Heart left ventricle (tissue), 16 donors: ENCODE measurements at places on chromosomes 16 and 17. TPM values are rescaled to one million over a fixed set of nuclear protein-coding genes. Genes with fewer than 3 reads are reported as not detected.

The CFAP97D1 gene
- not detected for total RNA-seq

DNA sequence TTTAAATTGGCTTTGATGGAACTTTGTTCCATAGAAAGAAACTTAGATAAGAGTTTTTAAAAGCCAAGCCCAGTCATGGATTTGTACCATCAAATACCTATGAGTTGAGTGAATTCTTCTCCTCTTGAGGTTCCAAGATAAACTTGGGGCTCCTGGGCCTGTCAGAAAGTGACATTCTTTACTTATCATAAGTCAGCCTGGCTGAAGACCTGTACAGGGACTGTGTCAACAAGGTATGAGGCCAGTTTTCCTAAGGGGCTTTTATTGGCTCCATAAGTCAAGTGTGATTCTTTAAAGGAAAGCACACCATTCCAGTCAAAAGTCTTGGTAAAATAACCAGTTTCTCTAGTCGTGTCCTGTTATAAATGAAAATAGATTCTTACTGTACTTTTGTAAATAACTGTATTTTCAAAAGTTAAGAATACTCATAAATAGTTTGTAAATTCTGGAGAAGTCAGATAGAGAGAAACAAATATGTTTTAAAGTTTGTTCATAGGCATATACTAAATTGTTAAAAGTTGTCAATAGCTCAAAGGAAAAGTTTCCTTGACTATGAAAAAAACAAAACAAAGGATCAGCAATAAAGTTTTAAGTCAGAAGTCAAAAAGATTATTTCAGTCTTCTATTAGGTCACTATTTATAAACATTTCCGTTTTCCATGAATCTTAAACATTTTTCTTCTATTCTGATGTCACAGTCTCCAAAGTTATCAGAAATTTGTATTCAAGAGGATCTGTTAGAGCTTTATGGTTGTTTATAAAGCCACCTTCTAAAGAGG lies 22.5 kb upstream of the MYO1D start:
- no peaks in the 10 kb centered on the region for H3K27me3 ChIP-seq
- H3K36me3 ChIP-seq, result no peaks in the 10 kb centered on the region
- no peak overlapping the region for H3K27ac ChIP-seq
- no peak for DNase-seq
- no peak overlapping the region for H3K4me3 ChIP-seq
- H3K4me1 ChIP-seq, result no peaks in the 10 kb centered on the region

- DNase-seq, result no peak
- H3K4me1 ChIP-seq, result peaks cover 8% of the 10 kb centered on the region
- H3K4me3 ChIP-seq, result no peak overlapping the region
These were observed 339.0 kb downstream of the SNX29 start for GRCh38 chr16:12315330-12316136.

The LDHD gene
- 93.6 TPM for total RNA-seq

GRCh38 chr16:8956265-8957062 lies 7.2 kb downstream of the USP7 start:
- H3K4me1 ChIP-seq, result peaks cover 91% of the 10 kb centered on the region
- no peak for DNase-seq
- H3K4me3 ChIP-seq, result no peak overlapping the region
- no peak overlapping the region for H3K27ac ChIP-seq
- H3K27me3 ChIP-seq, result no peaks in the 10 kb centered on the region

DNA sequence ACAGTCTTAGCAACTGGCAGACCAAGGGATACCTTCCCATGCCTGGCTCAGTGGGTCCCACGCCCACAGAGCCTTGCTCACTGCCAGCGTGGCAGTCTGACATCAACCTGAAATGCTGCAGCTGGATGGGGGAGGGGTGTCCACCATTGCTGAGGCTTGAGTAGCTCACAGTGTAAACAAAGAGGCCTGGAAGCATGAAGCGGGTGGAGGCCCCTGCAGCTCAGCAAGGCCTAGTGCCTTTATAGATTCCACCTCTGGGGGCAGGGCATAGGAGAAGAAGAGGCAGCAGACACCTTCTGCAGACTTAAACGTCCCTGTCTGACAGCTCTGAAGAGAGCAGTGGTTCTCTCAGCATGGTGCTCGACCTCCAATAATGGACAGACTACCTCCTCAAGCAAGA lies 263.2 kb downstream of the KIF2B start:
- no peaks in the 10 kb centered on the region for H3K27me3 ChIP-seq
- H3K36me3 ChIP-seq, result no peaks in the 10 kb centered on the region
- H3K4me1 ChIP-seq, result no peaks in the 10 kb centered on the region
- no peak overlapping the region for H3K27ac ChIP-seq
- no peak for DNase-seq

- H3K4me3 ChIP-seq, result no peak overlapping the region
- no peak for DNase-seq
- H3K36me3 ChIP-seq, result no peaks in the 10 kb centered on the region
- H3K27me3 ChIP-seq, result no peaks in the 10 kb centered on the region
- no peak overlapping the region for H3K27ac ChIP-seq
These were observed 18.1 kb upstream of the CNEP1R1 start for GRCh38 chr16:50006964-50007363.

DNA sequence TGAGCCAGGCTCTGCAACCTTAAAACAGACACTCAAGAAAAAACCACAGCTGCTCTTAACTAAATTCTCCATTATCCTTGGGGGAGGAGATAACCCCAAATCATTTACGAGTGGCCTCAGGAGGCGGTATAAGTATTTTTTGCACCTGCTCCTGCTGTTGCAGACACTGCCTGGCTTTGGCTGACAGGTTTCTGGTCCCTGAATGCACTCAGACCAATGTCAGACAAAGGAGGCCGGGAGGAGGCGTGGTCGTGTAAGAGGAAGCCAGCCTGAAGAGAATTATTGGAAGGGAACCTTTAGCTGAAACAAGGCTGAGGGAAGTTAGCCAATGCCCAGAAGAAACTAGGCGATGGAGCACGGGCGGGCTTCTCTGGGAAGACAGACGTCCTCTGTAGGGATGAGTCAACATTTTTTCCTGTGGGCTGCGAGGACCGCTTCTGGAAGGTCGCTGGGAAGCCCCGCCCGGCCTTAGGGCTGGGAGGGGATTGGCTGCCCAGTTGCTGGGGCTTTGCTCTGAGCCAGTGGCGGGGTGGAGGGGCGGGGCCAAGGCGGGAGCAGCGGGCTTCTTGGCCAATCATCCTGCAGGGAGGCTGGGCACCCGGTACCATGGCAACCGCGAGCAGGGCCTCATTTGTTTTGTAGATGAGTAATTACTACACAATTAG lies 82.3 kb downstream of the CCDC182 start:
- peak overlapping the region; percentile 40 for H3K4me3 ChIP-seq

- H3K4me1 ChIP-seq, result no peaks in the 10 kb centered on the region
- H3K4me3 ChIP-seq, result no peak overlapping the region
- no peak overlapping the region for H3K27ac ChIP-seq
- no peak for DNase-seq
- H3K27me3 ChIP-seq, result no peaks in the 10 kb centered on the region
- H3K36me3 ChIP-seq, result no peaks in the 10 kb centered on the region
These were observed 365.4 kb downstream of the SNX29 start for GRCh38 chr16:12341966-12342365.

GRCh38 chr16:68917541-68917940 lies 74.2 kb downstream of the TANGO6 start:
- H3K4me3 ChIP-seq, result no peak overlapping the region
- H3K36me3 ChIP-seq, result peaks cover 56% of the 10 kb centered on the region
- H3K27me3 ChIP-seq, result no peaks in the 10 kb centered on the region
- H3K27ac ChIP-seq, result no peak overlapping the region
- no peak for DNase-seq
- no peaks in the 10 kb centered on the region for H3K4me1 ChIP-seq

GRCh38 chr17:64406321-64407200 lies 15.9 kb upstream of the PECAM1 start:
- H3K27me3 ChIP-seq, result no peaks in the 10 kb centered on the region
- H3K4me3 ChIP-seq, result no peak overlapping the region
- peaks cover 7% of the 10 kb centered on the region for H3K4me1 ChIP-seq
- no peak for DNase-seq
- no peaks in the 10 kb centered on the region for H3K36me3 ChIP-seq
- no peak overlapping the region for H3K27ac ChIP-seq

GRCh38 chr17:64331931-64332493 lies 58.6 kb downstream of the PECAM1 start:
- H3K36me3 ChIP-seq, result peaks cover 17% of the 10 kb centered on the region
- no peaks in the 10 kb centered on the region for H3K27me3 ChIP-seq
- H3K4me3 ChIP-seq, result no peak overlapping the region
- DNase-seq, result peak; percentile 86
- peaks cover 50% of the 10 kb centered on the region for H3K4me1 ChIP-seq

GRCh38 chr17:80475910-80476876 lies at the start of gene NPTX1:
Gene NPTX1 (minus strand): TSS chr17:80476607. CDS start chr17:80476446, 161 bp downstream.
- DNase-seq, result no peak
- peak within 1 kb of the TSS; percentile 32 for H3K4me3 ChIP-seq
- H3K36me3 ChIP-seq, result no peaks in the 10 kb centered on the region

GRCh38 chr17:9004132-9004960 lies 17.0 kb upstream of the NTN1 start:
- H3K4me1 ChIP-seq, result no peaks in the 10 kb centered on the region
- no peak overlapping the region for H3K27ac ChIP-seq
- H3K36me3 ChIP-seq, result no peaks in the 10 kb centered on the region
- H3K4me3 ChIP-seq, result no peak overlapping the region
- DNase-seq, result no peak

The CRYBA1 gene
- not detected for total RNA-seq

DNA sequence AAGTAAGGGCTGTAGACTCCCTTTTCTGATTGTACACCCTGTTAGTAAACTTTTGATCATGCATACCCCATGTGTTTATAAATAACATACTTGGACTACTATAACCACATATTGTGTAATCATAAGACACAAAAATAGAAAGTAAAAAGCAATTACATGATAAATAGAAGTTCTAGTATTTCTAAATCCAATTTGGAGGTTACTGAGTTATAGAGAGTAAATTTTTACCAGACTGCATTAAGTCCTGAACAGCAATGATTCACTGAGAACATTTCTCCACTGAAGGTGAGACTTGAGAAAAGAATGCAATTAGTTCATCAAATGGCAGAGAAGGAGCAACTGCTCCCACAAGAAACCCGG lies 7.7 kb upstream of the TBKBP1 start:
- H3K4me3 ChIP-seq, result no peak overlapping the region
- no peaks in the 10 kb centered on the region for H3K4me1 ChIP-seq
- DNase-seq, result no peak

The TPSD1 gene
- total RNA-seq, result not detected

DNA sequence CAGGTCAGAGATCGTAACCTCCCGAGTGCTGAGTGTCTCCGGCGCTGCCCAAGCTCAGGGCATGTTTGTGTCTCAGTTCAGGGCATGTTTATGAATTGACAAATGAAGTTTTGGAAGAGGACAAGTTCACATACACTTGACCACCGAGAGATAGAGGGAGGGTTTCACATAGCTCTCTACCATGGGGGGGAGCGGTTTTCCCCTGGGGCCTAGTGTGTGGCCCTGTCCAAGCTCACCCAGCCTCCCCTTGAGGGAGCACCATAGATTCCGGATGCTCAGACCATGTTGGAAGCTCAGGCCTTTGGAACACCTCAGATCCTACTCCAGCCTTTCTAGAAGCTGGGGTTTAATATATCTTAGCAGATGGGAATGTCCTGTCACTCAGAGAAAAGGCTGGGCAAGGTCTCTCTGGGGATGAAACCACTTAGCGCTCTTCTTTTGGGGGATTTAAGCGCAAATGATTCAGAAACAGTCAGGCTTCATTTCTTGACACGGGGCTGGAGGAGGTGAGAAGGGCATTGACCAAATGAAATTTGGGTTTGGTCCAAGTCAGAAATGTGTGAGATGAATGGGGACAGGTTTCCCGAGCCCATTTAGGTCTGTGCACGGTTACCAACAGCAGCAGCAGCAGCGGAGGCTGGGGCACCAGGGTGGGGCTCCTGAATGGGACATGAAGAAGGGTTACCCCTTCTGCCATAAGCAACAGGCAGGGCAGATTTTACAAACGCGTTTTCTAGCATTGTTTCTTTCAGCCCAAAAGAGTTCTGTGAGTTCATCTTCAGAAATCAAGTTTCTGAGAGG lies 96.6 kb downstream of the METRNL start:
- no peaks in the 10 kb centered on the region for H3K27me3 ChIP-seq
- no peak overlapping the region for H3K27ac ChIP-seq
- no peak for DNase-seq

- H3K36me3 ChIP-seq, result no peaks in the 10 kb centered on the region
- H3K4me3 ChIP-seq, result no peak overlapping the region
- H3K4me1 ChIP-seq, result peaks cover 10% of the 10 kb centered on the region
- H3K27me3 ChIP-seq, result no peaks in the 10 kb centered on the region
- peak; percentile 43 for DNase-seq
These were observed 47.2 kb downstream of the ANKRD11 start for GRCh38 chr16:89442990-89443726.

DNA sequence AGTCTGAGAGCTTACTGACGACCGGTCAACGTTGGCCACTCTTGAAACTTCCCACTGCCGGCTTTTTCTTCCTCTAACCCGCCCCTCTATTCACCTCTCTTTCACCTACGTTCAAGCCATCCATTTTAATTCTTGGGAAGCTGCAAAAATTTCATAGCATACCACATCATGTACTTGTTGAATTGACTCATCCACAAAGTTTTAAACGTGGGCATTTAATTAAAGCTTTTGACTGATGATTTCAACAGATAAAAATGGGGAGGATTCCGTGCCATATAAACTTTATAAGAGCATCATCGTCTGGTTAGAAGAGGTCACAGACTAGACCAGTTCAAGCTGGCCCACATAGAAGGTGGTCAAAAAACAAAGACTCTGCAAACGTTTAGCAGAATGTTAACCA lies 22.5 kb downstream of the VPS53 start:
- no peak overlapping the region for H3K4me3 ChIP-seq
- DNase-seq, result no peak
- peaks cover 68% of the 10 kb centered on the region for H3K36me3 ChIP-seq
- H3K27ac ChIP-seq, result no peak overlapping the region
- H3K27me3 ChIP-seq, result no peaks in the 10 kb centered on the region
- no peaks in the 10 kb centered on the region for H3K4me1 ChIP-seq

The GNG13 gene
- total RNA-seq, result not detected

DNA sequence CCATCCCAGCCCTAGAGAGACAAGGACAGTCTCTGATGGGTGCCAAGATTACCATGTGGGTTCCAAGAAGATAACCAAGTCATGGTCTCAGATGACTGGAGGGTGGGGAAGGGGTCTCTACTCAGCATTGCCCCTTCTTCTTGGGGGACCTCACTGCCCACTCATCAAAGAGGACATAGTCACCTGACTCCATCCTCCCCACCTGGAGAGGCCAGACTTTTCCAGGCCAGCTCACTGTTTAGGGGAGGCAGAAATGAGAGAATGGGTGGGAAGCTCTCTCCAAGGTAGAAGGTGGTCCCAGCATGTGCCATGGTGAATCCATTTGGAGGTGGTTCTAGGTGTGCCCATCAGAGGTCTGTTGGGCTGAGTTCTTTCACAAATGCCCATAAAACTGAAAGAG lies 20.7 kb upstream of the IL21R start:
- no peaks in the 10 kb centered on the region for H3K27me3 ChIP-seq
- H3K4me3 ChIP-seq, result no peak overlapping the region
- H3K4me1 ChIP-seq, result no peaks in the 10 kb centered on the region
- H3K27ac ChIP-seq, result no peak overlapping the region
- no peak for DNase-seq

- H3K27me3 ChIP-seq, result no peaks in the 10 kb centered on the region
- H3K4me3 ChIP-seq, result no peak overlapping the region
- no peak overlapping the region for H3K27ac ChIP-seq
These were observed 4.6 kb upstream of the MPP2 start for GRCh38 chr17:43911904-43912303.

The NTN3 gene
- total RNA-seq, result 0.09 TPM
